Regular cardiac myocyte (primary cell): ENCODE measurements at places on chromosomes 5 and 9. TPM values are rescaled to one million over a fixed set of nuclear protein-coding genes. Genes with fewer than 3 reads are reported as not detected.

PCDHB3 gene
- total RNA-seq: 0.19 and 3.9 TPM in 2 replicates

SNX2 gene
- total RNA-seq: 84.2 and 113 TPM in 2 replicates

MZB1 gene
- not detected in 2 replicates for total RNA-seq

BTNL8 gene
- total RNA-seq: not detected in 2 replicates
